NCI-H526 (cell line): ENCODE measurements at places on chromosomes 3 and 15.

DNA sequence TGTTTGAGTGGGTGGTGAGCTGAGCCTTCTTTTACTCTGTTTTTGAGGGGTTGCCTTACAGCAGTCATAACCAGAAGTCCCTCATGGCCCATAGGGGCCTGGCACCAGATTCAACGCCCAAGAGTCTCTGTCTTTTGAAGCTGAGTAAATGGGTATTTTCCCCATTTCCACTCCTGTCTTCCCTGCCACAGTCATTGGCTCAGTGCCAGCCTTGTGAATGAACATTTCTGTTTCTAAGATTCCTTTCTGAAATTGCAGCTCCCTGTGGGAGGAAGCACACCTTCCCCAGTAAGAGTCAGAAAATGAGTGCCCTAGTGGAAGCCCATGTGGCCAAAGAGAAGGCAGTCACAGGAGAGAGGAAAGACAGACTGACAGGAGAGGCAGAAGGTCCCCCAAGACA, 43.7 kb upstream of the POLR2M start:
- DNase-seq = no peak

GRCh38 chr15:68348081-68348480, 70.5 kb downstream of the FEM1B start:
- DNase-seq = no peak

DNA sequence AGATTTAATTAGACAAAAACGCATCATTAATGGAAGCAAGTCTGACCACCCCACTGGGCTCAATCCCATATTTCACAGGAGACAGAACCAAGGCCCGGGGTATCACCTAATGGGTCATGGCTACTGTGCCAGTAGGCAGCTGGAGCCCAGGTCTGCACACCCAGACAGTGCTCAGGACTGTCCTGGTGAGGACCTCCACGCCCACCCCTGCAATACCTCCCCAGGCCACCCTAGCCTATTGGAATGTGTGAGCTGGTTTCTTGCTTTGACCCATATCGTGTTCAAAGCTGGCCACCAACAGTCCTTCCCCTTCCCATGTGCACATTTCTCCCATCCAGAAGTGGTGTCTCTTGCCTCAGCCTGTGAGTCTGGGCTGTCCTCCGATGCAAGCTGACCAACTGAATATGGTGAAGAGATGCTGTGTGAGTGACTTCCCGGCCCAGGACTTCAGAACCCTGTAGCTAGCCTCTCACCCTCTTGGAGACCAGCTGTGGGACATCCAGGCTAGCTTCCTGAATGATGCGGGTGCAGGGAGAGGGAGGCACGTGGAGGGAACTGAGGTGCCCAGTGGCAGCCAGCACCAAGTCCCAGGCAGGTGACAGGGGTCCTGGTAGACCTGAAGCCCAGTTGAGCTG, 19.1 kb downstream of the SLC6A20 start:
- DNase-seq = no peak

- peak; percentile 41 for DNase-seq
Observed at GRCh38 chr15:80776420-80777045, 2.6 kb upstream of the CEMIP start.

DNA sequence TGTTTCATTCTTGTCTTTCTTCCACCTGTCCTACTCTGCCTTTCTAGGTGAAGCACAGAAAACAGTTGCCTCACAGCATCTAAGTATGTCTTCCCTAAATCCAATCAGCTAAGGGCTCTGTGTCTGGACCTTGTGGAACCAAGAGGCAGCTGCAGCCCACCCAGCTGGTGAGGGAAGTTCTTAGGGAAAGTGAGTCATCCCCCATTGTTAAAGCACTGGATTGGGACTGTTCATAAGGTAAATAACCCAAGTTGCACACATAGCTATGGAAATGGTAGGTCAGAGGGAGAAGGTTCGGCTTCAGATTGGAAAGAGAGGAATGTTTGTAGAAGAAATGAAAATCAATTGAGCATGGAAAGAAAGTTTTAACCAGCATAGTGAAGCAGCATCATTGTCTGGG, 18.0 kb upstream of the ARNT2 start:
- peak; percentile 68 for DNase-seq

DNA sequence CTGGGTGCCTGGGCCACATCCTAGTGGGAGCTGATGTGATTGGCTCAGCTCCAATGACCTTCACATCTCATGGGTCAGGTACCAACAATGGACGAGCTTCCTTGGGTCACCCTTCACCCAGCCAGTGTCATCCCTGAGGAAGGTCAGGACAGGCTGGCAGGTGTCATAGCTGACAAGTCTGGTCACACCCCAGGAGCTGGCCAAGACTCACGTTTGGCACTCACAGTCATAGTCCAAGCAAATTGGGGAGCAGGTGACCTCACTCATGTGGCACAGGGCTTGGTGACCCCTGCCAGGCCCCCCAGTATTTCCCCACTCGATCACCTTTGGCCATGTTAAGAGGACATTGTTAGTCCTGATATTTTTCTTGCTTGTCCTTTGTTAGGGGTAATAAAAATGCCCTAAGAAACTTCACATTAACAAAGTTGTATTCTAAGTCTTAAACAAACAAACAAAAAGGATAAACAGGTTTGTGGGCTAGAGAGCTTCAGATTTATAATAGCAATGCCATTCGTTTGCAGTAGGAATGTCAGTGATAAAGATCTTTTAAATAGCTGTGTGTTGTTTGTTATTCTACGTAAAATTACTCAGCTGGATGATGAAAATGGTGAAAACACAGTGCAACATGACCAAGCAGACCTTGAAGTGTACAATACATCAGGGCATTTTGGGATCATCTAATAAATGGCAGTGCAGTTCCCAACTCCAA, 79.5 kb upstream of the POMGNT2 start:
- no peak for DNase-seq

- DNase-seq = no peak
Observed at GRCh38 chr15:52006702-52007340, 12.2 kb upstream of the MAPK6 start.

GRCh38 chr15:34773013-34773412, 18.2 kb upstream of the GJD2 start:
- DNase-seq = no peak

GRCh38 chr3:4394048-4394447, 73.0 kb downstream of the SUMF1 start:
- DNase-seq = no peak

DNA sequence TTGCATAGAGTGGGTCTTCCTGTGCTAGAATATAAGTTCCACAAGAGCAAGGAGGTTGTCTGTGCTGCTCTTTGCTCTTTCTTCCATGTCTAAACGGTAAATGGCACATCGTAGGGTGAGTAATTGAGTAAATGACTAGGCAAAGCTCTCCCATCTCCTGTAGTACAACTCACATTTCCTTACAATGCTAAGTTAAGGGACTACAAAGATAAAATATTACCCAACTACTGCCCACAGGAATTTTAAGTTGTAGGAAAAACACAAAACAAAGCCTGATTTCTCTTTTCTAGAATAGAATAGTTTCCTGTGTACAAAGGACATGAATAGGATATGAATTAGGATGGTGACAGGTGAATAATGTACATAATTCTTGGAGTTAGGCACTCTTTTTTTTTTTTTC, 19.9 kb upstream of the LRIG1 start:
- DNase-seq = no peak

DNA sequence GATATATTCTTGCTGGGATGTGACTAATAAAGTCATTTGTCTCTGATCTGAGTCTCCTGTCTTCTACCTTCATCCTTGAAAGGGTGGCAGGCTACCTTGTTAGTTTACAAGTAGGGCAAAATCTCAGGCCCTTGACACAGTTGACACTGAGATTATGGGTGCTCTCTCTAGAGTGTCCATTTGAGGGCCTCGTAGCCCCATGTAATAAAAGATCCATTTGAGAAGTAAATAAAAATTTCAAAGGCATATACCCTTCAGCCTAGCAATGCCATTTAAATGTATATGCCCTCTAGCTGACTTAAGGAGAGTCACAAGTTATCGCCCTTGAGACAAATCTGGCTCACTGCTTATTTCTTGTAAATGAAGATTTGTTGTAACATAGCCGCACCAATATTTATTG, 98.6 kb downstream of the TCF12 start:
- DNase-seq = peak; percentile 10

- DNase-seq = no peak
Observed at GRCh38 chr3:180657094-180657493, 22.2 kb downstream of the CCDC39 start.

DNA sequence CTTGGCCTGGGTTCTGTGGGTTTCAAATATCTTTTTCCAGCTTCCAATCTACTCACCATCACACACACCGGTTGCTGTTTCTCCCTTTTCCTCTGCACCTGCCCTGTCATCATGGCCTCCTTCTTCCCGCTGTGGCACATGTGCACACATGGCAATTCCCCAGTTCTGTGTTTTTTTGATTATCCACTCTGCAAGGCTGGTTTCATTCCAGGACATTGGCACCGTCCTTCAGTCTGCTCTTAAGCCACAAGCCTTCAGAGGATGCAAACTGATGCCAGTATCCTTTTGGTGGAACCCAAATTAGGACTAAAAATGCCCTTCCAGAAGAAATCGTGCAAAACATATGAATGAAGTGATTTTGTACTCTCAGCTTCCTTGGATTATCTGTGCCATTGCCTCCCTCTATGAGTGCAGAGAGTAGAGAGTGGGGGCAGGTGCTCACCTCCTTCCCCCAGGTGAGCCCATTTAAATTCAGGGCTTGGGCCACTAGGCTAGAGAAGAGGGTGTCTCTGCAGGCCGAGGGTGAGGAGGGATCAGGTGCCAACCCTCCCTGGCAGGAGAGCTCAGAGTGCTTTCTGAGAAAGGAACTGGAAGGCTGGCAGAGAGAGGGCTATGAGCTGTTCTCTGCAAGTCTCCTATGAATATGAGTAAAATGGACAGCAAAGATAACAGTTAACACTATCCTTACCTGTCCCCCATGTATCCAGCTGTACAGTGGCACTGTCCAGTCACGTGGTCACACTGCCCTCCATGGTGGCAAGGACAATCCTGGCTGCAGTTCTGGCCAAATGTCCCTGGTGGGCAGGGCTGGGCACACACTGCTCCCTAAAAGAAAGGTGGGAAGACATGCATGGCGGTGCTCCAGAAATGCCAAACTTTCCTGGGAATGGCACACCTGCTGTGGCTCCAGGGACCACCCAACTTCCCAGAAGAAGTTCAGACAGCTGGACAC, 100.8 kb downstream of the RAB11A start:
- DNase-seq = no peak

GRCh38 chr3:39317571-39318169, 11.8 kb upstream of the CCR8 start:
- no peak for DNase-seq

GRCh38 chr3:115595611-115596275, 27.6 kb upstream of the GAP43 start:
- no peak for DNase-seq

GRCh38 chr3:19559724-19560442, 374.1 kb downstream of the EFHB start:
- no peak for DNase-seq

GRCh38 chr3:4290272-4290893, 12.8 kb upstream of the SETMAR start:
- DNase-seq = peak; percentile 48

DNA sequence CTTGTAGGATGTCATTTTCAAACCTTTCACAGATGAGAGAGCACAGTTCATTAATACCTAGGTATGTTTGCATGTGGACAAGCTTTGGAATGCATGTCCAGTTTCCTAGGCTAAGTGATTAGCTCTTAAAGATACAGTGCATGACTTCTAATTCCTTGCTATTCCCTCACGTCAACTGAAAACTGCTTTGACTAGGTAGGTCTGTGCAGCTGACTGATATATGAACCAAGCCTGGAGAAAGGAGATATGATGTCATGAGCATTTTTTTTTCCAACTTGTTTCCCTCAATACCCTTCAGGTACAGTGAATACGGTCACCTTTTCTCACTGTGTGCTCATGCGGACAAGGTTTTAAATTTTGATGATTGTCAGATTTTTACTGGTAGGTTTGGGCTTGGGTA, 41.6 kb upstream of the TASOR start:
- DNase-seq = peak; percentile 56

DNA sequence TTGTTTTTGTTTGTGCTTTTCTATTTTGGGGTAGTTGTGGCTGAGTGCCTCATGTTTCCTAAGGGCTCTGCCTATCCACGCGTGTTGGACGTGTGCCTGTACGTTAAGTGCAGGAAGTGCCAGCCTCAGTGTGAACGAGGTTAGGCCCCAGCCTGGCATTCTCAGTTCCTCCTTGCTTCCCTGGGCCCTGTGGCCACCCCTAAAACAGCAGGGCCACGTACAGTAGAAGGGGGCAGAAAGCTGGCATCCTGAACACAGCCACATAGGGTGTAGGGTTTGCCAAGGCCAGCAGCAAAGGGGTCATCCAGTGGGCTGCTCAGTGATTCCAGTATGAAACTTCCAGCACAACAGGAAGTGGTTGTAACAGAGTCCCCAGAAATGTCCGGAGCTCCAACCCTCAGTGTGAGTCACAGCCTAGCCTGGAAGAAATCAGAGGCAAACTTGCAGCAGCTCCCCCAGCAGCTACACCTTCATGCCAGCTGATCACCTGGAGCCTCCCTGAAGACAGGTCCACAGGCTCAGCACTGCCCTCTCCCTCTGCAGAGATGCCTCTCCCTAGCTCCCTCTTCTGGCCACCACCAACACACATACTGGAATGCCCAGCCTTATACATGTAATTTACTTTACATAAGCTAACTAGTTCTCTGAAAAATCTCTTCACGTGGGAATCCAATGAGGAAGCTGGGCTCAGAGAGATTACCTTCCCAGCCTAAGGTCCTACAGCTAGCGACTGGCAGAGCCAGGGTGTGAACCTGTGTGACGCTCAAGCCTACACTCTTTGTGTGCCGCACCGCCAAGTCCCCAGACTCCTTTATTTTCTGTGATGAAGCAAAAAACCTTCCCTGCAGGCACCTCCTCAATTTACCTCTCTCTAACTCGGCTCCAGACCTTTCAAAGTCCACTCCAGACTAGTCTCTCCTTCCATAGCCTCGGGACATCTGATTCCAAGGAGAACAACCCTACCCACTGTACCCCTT, 26.6 kb downstream of the ILDR1 start:
- DNase-seq = peak; percentile 63

DNA sequence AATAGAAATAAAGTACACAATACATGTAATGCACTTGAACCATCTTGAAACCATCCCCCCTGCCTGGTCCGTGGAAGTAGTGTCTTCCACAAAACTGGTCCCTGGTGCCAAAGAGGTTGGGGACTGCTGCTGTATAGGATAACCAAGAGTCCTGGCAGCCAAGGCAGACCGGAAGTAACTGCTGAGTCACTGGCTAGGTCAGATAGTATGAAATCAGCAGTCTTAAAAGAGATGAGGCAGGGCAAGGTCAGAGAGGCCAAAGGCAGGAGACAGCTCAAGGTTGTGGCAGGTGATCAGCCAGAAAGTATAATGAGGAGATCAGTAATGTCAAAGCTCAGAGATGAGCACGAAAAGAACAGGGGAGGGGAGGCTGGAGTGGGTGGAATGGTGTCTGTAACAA, 60.2 kb downstream of the MAP3K13 start:
- DNase-seq = no peak

- DNase-seq = no peak
Observed at GRCh38 chr3:182464513-182465145, 328.7 kb upstream of the ATP11B start.

DNA sequence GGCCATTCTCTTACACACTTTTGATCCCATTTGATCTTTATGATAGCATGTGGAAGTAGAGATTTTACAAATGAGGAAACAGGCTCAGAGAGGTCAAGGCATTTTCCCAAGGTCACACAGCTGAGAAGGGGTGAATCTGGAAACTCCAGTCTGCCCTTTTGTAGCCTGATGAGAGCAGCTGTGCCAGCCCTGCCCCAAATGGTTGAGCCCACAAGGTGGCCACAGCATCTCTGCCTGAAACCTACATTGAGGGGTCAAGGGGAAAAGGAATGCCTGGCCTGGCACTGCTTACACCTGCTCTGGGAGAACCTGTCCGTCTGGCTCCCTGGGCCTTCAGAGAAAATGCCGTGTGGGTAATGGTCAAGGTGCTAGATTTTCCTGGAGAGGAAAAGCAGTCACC, 200.2 kb upstream of the LINGO1 start:
- no peak for DNase-seq
